Activated naive CD4-positive, alpha-beta T cell treated with anti-CD3 and anti-CD28 coated beads for 36 hours (primary cell): ENCODE measurements at places on chromosomes 12 and 14. TPM values are rescaled to one million over a fixed set of nuclear protein-coding genes. Genes with fewer than 3 reads are reported as not detected.

Gene GPR84
- 1.2 TPM for total RNA-seq

Gene LHX5
- total RNA-seq: not detected

Gene SLC16A7
- total RNA-seq: 27.8 TPM

Gene DDX24
- 200 TPM for total RNA-seq

Gene CACNA1C
- total RNA-seq: 0.02 TPM

Gene SERPINA3
- not detected for total RNA-seq

Gene TAC3
- not detected for total RNA-seq

Gene TPH2
- not detected for total RNA-seq

Gene IFNG-AS1
- 1.2 TPM for total RNA-seq

Gene CPNE6
- not detected for total RNA-seq

Gene ZNF891
- 1.1 TPM for total RNA-seq

Gene CYP46A1
- total RNA-seq: 0.12 TPM

Gene AMIGO2
- total RNA-seq: 19.2 TPM

Gene DLGAP5
- 120 TPM for total RNA-seq

Gene PARP11
- total RNA-seq: 19.9 TPM

Gene CSRP2
- total RNA-seq: 0.62 TPM

Gene USP44
- 7.6 TPM for total RNA-seq

Gene MYL2
- not detected for total RNA-seq

Gene TAS2R7
- not detected for total RNA-seq

Gene GPHB5
- not detected for total RNA-seq

Gene GPRC5D
- total RNA-seq: not detected

Gene PFKM
- total RNA-seq: 71.9 TPM

Gene STON2
- total RNA-seq: 0.12 TPM

Gene IL22
- total RNA-seq: 0.26 TPM

Gene MYO1H
- total RNA-seq: not detected

Gene SRGAP1
- total RNA-seq: 0.02 TPM

Gene SLC38A4
- not detected for total RNA-seq

Gene ATN1
- total RNA-seq: 20.1 TPM

Gene KRT75
- total RNA-seq: not detected

Gene SLC15A4
- total RNA-seq: 10.3 TPM

Gene SLC7A8
- 0.79 TPM for total RNA-seq

Gene BCL11B
- total RNA-seq: 71.7 TPM

Gene B4GALNT3
- total RNA-seq: 1.1 TPM

Gene SDSL
- total RNA-seq: not detected

Gene LALBA
- not detected for total RNA-seq

Gene OVCH1
- total RNA-seq: not detected
